ENCODE measurements at places on chromosomes 2 and 18.

DNA sequence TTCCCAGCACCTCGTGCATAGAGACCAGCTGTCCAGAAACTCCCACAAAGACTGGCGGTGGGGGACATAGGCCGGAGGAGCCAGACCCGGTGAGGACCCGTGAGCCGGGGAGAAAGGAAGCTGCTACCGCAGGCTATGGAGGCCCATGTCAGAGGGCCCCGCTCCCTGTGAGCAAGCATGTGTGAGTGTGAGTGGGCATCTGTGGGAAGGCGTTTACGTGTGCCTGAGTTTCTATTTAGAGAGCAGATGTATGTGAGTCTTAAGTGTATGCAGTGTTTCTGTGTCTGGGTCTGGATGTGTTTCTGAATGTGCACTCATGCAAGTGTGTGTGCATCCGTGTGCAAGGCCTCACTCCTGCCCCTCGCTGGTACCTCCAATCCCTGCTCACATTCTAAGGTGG, 187.8 kb upstream of the RAB6C start:
- no peak for DNase-seq

GRCh38 chr2:121284463-121285449, at the start of gene TFCP2L1:
TFCP2L1 (minus strand) TSS chr2:121285202; CDS start chr2:121285109, 93 bp downstream.
- peak; percentile 34 for DNase-seq

- DNase-seq, result no peak
These were observed 95.3 kb downstream of the FSIP2 start for GRCh38 chr2:185833864-185834263.

DNA sequence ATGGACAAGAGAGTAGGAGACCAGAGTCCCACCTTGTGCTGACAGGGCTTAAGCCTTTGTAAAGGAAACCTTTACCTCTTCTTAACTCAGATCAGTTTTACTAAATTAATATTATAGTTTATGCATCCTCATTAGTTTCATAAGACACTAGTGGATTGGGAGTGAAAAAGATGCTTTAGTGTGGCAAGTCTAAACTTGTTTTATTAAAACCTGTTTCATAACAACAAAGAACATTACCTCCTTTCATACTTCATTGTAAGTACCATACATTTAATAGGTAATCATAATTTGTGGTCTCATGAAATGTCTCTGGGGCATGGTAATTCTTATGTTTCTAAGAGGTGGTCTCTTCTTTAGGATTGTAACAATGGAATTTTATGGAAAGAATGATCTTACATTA, 63.4 kb downstream of the PIKFYVE start:
- no peak for DNase-seq

DNA sequence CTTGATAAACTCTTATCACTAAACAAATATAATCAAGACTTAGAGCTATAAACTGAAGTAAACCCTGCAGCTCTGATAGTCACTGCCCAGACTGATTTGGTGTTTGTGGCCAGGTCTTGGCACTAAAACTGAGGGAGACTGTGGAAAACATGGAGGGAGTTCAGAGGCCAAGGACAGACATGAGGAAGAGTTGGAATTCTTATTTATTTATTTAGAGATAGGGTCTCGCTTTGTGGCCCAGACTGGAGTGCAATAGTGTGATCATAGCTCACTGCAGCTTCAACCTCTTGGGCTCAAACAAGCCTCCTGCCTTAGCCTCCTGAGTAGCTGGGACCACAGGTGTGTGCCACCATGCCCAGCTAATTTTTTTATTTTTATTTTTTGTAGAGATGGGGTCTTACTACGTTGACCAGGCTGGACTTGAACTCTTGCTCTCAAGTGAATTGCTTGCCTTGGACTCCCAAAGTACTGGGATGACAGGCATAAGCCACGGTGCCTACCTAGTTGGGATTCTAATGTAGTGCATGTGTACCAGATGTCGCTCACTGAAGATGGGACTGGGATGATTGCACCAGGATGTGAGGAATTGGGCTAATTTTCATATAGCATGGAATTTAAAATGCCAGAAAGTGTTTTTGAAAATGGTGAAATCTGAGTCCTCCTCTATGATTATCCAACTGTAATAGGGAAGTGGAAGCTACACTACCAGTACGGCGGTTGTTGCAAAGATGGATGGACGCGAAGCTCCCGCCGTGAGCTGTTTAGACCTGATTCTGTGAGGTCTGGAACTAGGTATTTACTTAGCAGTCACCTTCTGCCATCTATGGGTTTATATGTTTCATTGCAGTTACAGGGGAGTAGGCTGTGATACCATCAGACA, 52.7 kb upstream of the CTLA4 start:
- peak; percentile 52 for DNase-seq

DNA sequence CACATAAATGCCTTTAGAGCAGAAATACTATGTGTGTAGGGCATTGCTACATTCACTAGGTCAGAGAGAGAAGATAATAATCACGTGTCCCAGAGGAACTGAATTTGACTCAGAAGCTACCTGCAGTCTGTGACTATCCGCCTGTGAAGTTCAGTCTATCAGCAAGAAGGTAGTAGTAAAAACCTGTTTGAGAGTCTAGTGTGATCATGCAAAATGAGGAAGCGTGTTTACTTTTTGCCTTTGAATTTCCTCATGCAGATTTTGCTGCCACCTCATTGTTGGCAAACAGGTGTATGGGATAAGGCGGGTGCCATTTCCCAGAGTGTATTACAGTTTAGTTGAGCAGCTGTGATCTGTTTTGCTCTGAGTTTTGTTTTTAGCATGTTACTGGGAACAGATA, 403.9 kb upstream of the FANCL start:
- peak; percentile 90 for DNase-seq

GRCh38 chr2:164203131-164203530, 418.2 kb downstream of the GRB14 start:
- no peak for DNase-seq

GRCh38 chr2:216596236-216596979, 36.8 kb upstream of the IGFBP2 start:
- peak; percentile 29 for DNase-seq

DNA sequence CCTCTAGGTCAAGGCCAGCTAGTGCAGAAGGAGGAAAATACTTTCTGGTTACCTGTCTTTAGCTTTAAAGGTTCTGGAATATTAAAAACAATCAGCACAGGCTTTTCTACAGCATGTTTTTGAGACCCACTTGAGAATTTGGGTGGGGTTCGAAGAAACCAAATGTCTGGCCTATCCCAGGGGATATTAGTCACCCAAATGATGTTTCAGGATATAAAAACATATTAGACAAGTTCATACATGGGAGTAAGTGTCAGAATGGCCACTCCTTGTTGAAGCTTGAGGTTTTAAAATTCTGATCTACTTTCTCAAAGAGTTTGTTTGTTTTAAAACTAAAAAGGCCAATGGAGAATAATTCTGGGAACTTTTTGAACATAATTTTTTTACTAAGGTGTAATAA, 158.6 kb upstream of the DLX2 start:
- DNase-seq, result no peak

DNA sequence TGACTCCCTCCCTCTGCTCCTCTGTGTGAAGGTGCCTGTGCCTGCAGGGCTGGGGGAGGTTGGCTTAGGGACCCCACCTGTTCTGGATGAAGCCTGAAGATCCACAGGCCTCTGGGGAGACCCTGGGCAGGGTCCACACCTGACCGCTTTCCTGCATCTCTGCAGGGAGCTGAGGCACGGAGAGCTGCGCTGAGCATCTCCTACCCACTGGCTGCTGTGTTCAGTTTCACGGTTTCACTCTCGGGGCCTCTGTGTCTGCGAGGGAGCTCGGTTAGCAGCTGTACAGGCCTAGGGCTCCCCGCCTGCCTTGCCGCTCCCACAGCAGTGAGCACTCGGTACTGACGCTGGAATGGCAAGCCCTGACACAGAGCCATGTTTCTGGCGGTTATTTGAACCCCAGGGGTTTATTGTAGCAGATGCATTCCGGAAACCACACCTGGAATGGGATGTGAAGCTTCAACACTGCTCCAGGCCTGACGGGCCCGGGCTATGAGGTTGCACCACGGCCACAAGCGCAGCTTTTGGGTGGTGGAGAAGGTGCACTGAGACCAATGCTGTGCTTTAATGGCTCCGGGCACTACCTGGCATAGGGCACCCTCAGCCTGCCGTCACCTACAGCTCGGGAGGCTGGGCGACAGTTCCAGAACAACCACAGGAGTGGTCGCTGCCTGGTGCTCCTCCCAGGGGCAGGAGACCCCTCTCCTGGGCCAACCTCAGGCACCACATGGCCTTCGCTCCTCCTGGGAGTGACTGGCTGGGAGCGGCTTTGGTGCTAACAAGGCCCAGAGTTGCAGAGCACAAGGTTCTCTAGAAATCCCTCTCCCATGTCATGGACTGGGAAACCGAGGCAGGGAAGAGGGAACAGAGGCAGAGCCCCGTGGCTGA, 257.9 kb downstream of the NDUFA10 start:
- DNase-seq, result no peak

DNA sequence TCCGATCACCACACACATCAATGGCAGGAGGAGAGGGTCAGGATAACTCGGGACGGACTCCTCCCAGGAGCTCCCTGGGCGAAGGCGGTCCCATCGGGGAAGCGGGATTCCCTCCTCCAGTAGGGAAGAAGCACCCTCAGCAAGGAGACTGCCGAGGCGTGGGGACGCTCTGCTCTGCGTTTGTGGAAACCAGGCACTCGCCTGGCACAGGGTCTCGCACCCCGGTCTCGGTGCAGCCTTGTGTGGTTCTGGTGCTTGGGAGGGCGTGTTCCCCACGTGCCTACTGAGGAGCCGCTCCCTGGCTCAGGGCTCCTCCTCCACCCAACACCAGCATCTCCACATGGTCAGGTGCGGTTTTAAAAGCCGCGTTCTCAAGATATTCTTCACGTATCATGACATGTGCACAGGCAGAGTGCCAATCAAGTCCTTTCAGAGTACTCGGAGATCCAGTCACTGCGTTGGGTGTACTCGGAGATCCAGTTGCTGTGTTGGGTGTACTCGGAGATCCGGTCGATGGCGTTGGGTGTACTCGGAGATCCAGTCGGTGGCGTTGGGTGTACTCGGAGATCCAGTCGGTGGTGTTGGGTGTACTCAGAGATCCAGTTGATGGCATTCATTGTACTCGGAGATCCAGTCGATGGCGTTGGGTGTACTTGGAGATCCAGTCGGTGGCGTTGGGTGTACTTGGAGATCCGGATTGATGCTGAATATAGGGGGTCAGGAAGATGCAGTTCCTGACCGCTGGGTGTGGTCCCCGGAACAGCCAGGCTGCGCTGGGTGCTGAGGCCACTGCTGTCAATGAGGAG, 117.5 kb downstream of the RTP5 start:
- no peak for DNase-seq

DNA sequence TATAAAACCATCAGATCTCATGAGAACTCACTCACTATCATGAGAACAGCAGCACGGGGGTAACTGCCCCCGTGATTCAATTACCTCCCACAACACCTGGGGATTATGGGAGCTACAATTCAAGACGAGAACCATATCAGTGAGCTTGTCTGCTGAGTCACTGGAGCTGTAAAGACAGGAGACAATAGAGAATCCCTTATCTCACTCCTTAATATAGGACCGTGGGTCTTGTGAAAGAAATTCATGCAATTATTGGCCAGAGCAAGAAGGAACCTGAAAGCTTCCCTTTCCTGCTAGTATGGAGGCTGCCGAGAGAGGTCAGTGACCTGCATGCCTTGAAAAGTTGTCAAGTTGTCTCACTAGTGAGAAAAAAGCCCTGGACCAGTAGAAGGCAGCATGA, 9.5 kb upstream of the TNFAIP6 start:
- no peak for DNase-seq

DNA sequence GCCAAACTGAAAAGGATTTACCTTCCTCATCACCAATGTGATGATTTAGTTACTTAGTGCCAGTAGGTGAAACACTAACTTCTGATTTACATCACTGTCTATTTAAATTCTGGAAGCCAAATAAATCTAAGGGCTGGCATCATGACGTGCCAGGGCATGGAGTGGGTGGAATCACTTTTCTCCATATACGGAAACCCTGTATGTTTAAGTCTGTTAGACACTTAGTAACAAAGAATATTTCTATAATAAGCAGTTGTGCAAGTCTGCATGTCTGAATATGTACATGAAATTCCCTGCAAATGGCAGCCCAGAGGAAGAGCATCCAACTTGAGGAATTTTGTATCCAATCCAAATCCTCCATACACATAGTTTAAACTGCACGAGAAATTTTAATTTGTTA, 243.1 kb upstream of the SMAD7 start:
- no peak for DNase-seq

DNA sequence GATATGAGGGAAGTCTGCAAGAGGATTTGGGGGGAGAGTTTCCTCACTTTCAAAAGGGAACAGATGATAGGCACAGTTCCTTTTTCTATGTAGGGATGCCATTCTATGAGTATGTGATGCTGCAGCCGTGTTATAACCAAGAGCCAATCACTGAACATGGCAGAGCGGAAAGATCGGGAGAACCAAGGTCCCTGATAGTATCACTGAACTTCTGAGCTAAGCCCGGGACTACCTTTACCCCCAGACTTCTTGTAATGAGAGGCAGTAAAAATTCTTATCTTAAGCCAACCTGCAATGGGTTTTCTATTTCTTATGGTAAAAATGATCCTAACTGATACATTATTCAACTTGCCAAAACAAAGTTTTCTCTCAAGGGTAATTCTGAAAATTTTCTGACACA, 21.6 kb upstream of the SLC1A4 start:
- DNase-seq, result no peak

GRCh38 chr2:239257511-239257937, 143.3 kb downstream of the HDAC4 start:
- no peak for DNase-seq

- DNase-seq, result no peak
These were observed 525.0 kb downstream of the ZEB2 start for GRCh38 chr2:143994961-143995360.

DNA sequence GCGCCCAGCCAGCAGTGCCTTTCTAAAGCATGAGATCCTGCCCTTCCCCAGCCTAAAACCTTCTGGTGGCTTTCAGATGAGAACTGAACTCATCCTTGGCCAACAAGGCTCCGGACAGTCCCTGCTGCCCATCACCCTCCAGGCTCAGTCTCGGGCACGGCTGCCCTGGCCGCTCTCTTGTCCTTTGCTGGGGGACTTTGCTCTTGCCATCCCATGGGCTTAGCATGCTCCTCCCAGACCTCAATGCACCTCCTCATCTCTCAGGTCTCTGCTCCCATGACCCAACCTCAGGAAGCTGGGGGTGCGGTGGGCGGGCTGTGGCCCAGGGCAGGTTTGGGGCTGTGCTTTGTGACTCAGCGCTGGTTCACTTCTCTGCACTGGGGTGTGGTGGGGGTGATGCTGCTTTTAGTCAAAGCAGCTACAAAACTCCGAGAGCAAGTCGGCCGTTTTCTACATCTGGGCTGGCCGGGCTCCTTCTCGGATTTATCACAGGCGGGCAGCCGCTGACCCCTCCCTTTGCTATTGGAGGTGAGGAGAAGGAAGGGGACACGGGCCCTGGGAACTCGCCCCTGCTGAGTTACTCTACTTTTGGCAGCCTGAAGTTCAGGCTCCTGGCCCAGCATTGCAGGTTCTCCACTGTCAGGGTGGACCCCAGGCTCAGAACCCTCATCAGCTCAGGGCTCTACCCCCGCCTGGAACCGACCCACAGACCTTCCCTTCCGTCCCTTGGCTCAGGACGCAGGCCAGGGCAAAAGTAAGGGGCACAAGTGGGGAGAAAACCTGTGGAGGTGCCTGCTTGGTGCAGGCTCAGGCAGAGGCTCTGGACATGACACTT, 90.6 kb upstream of the TAF1B start:
- no peak for DNase-seq

DNA sequence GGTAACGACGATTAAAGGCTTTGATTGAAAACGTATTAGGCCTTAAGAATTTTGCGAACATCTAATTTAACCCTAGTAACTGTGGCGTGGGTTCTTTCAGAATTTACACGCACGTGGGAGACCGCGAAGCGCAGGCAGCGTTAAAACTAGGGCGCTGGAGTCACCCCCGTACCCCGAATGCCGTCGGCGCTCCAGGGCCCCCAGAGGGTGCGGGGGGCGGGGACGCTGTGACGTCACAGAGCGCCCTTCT, 673 bp upstream of the SMCHD1 start:
- no peak for DNase-seq

All from NCI-H526 (cell line).